ENCODE measurements at places on chromosomes 6 and 20.
A peak's percentile ranks its signal among the peaks of the same experiment; 100 is the strongest.

DNA sequence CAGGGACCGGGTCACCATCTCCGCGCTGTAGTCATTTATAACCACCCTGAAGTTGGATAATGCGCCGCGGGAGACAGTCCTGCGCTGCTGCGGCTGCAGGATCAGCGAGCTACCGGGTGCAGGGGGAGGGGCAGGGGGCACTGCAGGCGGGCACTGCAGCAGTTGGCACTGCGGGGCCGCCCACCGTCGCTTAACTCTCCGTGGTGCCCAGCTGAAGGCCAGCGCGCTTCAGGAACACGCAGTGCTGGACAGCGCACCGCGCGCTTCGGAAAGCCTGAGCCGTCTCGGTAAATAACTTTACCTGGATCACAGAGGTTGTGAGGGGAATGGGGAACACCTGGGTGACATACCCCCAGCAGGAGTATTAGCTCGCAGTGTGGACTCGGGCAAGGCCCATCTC lies 12.4 kb upstream of the LRFN2 start:
- no peak for DNase-seq

GRCh38 chr6:48757661-48758060 lies 646.7 kb upstream of the PTCHD4 start:
- no peak for DNase-seq

DNA sequence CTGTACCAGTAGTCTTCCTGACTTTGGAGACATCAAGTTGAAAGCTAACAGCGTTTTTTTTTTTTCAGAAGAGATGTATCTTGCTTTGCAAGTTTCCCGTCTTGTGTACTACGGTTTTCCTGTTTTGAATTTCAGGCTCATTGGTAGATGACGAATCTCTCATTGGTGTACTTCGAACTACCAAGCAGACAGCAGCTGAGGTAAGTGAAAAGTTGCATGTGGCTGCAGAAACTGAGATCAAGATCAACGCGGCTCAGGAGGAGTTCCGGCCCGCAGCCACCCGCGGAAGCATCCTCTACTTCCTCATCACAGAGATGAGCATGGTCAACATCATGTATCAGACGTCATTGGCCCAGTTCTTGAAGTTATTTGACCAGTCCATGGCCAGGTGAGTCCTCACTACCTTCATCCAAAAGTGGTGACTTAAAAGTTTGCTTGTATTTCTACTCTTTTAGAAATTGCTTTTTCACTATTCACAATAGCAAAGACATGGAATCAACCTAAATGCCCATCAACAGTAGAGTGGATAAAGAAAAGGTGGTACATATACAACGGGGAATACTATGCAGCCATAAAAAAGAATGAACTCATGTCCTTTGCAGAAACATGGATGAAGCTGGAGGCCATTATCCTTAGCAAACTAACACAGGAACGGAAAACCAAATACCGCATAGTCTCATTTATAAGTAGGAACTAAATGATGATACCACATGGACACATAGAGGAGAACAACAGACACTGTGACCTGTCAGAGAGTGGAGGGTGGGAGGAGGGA lies 110.6 kb upstream of the GLP1R start:
- DNase-seq = no peak

GRCh38 chr6:159151266-159151855 lies 17.8 kb upstream of the FNDC1 start:
- peak; percentile 39 for DNase-seq

- no peak for DNase-seq
These were observed 800.1 kb upstream of the CITED2 start for GRCh38 chr6:140174524-140174923.

DNA sequence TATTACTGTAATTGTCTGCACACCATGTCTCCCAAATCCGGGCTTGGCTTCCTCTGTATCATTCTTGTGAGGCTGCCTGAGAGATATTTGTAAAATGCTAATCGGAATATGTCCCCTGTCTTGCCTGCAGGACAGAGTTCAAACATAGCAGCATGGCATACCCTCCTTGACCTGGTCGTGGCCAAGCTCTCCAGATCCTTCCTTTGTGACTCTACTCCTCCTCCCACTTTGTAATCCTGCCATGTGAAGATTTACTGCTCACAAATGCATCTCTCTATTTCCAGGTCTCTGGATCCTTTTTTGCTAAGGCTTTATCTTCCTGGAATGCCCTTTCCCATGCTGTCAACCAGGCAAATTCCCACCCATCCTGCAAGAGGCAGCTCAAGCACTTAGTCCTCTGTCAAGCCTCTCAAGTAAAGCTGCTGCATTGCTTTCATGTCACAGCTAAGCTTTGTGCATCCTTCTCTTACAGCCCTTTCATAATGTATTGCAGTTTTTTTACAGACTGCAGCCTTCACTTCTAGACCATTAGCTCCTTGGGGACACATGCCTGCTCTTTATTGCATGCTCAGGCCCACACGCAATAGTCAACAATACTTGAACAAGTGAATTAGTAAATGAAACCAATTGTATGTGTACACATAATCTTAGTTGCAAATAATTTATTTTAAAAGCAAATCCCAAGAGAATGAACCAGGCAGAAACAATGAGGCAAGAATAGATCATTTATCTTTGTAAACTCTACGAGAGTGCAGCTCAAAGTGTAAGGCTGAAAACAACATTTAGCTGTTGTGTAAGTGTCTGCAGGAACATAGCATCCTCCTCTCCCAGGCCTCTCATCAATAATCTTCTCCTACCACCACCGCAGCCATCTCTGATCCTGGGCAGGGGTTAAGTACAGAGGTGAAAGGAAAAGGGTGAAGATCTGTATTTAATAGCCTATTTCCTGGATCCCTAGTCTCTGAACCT lies 45.8 kb downstream of the HIVEP2 start:
- DNase-seq = no peak

GRCh38 chr20:52083627-52084232 lies 107.8 kb downstream of the ZFP64 start:
- DNase-seq = no peak

GRCh38 chr6:53979468-53980067 lies 131.7 kb upstream of the MLIP start:
- no peak for DNase-seq

DNA sequence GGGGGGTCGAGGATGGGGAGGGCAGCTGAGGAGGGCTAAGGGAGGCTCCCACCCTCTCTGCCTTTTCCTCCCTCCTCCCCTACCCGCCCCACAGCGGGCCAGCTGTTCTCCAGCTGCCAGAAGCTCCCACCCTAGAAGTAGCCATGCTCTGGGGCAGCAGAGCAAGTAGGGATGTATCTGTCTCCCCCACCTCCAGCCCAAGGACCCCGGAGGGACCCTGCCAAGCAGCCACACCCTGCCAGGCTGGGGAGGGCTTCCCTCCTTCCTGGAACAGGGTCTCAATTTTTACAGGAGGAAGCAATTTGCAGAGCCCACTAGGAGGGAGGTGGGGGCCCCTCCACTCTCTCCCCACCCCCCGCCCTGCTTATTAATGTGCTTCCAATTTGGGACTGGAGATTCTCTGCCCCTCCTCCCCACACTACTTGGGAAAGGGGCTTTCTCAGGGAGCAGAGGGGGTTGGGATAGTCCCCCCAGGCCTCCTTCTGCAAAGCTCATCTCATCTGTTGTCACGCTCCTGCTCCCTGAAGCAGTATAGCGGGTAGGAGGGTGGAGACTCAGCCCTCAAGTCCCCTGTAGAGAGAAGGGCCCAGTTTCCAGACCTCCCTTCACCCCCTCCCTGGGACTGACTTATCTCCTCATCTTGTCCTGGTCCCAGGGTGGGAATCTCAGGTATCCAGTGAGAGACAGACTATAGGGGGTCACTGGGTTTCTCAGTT lies 4.5 kb downstream of the TEAD3 start:
- DNase-seq = no peak

DNA sequence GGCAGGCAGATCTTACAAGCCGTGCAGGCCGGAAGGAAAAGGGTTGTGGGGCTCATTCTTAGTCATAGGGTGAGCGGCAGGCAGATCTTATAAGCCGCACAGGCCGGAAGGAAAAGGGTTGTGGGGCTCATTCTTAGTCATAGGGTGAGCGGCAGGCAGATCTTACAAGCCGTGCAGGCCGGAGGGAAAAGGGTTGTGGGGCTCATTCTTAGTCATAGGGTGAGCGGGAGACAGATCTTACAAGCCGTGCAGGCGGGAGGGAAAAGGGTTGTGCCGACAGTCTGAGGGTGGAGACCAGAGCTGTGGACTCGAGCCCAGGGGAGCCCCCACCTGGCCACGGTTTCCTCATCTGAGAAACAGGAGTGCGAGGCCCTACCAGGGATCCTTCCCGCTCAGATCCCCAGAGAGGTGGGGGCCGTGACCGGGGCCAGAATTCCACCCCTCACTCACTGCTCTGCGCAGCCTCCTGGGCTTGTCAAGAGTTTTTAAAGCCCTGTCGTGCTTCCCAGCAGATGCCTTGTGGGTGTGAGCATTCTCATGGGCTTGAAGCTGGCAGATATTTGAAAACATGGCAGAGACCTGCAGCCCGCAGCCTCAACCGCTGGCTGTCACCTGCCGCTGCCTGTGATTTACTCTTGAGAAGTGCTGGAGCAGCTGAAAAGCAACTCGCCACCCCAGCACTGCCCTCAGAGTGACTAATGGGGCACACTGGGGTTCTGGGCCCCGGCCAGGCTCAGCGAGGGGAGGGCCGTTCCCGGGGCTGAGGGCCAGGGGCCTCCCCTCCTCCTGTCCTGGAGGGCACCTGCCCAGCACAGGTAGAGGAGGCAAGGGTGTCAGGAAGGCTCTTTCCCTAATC lies 31.9 kb downstream of the NTSR1 start:
- DNase-seq = peak; percentile 79

- DNase-seq = no peak
These were observed 36.9 kb upstream of the PLCB4 start for GRCh38 chr20:9031991-9032390.

- no peak for DNase-seq
These were observed 191.5 kb upstream of the BMP2 start for GRCh38 chr20:6575912-6576401.

GRCh38 chr20:62808211-62808865 lies 3.7 kb downstream of the OGFR start:
- DNase-seq = peak; percentile 81

- DNase-seq = peak; percentile 48
These were observed 175.8 kb upstream of the GGTLC1 start for GRCh38 chr20:24164360-24164759.

GRCh38 chr6:116239856-116240255 lies 14.0 kb downstream of the TSPYL4 start:
- no peak for DNase-seq

- DNase-seq = no peak
These were observed 11.2 kb upstream of the TAGAP start for GRCh38 chr6:159056003-159056402.

- no peak for DNase-seq
These were observed 10.8 kb upstream of the MICAL1 start for GRCh38 chr6:109466212-109466923.

- no peak for DNase-seq
These were observed 88.4 kb downstream of the HACE1 start for GRCh38 chr6:104771258-104771832.

- peak; percentile 99 for DNase-seq
These were observed at the start of gene TJAP1 for GRCh38 chr6:43477235-43478007. Gene TJAP1, plus strand, starts transcription at chr6:43477570. Its CDS starts 21,432 bp downstream, at chr6:43499002.

GRCh38 chr6:26304213-26304796 lies 60.7 kb upstream of the BTN3A2 start:
- DNase-seq = no peak

DNA sequence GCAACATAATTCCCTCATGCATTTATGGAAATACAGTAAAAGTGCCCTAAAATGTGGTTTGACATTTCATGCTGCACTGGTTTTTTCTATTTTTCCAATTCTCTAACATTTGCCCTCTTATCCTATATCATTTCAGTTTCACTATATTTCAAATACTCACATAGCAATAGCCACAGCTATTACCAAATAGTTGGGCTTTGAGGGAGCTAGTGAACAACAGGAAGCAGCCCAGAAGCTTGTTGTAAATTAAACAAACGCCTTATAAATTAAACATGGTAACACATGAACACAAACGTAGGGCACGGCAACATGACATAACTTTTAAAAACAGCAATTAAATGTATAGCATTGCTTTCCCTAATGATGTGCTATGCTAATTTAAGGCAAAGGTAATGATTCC lies 469.0 kb downstream of the CDC5L start:
- no peak for DNase-seq

GRCh38 chr6:111588366-111588765 lies 17.3 kb downstream of the TRAF3IP2 start:
- no peak for DNase-seq

DNA sequence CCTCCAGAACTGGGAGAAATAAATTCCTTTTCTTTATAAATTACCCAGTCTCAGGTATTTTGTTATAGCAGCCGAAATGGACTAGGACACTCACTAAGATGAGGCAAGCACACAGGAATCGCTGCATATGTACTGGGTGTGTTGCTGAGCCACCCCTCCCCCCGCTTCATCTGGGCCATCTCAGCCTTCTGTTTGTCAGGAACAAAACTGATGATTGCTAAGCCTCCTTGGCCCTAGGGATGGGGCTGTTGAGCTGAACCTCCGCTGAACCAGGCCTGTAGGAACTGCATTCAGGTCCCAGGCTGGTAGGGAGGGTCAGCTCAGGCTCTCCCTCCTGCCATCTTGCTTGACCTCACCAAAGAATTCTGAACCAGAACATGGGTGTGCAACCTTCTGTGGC lies 108.6 kb downstream of the MAP3K7 start:
- no peak for DNase-seq

DNA sequence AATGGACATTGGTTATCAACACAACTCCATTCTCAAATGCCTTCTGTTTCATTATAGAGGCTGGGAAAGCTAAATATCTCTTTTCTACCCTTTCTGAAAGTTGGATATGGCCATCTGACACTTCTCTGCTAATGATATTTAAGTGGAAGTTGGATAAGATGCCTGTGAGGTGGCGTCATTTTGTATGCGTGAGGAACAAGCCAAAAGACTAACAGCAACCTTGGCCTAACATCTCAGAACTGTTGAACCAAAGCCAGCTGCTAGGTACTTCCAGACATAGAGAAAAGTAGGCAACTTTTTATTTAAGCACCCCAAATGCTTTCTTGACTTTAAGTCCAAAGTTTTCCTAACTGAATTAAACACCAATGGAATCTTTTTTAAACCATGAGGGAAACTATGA lies 708.4 kb downstream of the CD109 start:
- no peak for DNase-seq

DNA sequence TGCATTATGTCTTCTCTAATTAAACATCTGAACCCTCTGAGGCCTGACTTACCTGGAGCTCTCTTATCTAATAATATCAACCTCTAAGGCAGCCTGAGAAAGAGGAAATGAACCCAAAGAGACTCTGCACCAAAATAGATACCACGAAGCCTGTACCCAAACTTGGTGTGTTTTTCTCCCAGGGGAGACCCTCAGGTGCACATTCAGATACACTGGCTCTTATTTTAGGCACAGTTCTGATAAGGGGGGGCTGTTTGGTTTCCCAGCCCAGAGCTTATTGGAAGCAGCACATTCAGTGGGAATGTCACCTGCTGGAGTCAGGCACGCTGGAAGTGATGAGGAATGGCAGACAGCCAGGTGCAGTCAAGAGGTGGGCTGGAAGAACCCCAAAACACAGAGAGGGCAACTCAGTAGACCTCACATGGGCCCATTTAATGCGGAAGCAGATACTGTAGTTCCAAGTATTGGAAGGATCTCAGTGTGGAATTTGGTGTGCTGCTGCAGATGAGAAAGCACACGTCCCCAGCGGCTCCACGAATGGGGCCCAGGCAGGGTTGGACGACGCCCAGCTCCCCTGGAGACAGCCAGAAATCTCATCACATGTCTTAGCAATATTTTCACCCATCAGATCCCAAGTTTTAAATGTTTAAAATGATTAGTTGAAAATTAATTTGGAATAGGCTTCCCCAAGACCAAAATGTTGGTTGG lies 9.7 kb upstream of the CCR6 start:
- DNase-seq = no peak

Data from activated T-cell treated with anti-CD3 and anti-CD28 coated beads, Interleukin-2, amount 50 U/mL, for 1 hour (primary cell).